ENCODE measurements at places on chromosomes 1 and 21. TPM values are rescaled to one million over a fixed set of nuclear protein-coding genes. Genes with fewer than 3 reads are reported as not detected.

- no peak for DNase-seq
Observed at GRCh38 chr1:58765006-58765405, 18.8 kb downstream of the JUN start.

- no peak for DNase-seq
Observed at GRCh38 chr1:59394706-59395425, 98.0 kb downstream of the FGGY start.

- DNase-seq: peak; percentile 49
Observed at GRCh38 chr1:32724678-32725614, 22.4 kb upstream of the SYNC start.

DNA sequence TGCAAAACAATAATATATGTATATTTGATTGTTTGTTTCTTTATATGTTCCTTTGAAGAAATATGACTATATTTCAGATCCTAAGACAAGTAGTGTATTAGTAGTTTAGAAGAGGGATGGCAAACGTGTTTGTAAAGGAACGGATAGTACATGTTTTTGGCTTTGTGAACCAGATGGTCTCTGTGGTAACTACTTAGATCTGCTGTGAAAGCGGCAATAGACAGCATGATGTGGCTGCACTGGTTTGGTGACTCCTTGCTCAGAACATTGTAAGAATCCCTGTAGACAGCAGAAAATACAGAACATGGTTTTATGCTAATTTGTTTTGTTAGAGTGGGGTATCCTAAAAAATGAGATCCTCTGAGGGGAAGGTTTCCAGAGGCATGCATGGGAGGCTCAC is 3.1 kb downstream of the ACADM start:
- DNase-seq: no peak

DNA sequence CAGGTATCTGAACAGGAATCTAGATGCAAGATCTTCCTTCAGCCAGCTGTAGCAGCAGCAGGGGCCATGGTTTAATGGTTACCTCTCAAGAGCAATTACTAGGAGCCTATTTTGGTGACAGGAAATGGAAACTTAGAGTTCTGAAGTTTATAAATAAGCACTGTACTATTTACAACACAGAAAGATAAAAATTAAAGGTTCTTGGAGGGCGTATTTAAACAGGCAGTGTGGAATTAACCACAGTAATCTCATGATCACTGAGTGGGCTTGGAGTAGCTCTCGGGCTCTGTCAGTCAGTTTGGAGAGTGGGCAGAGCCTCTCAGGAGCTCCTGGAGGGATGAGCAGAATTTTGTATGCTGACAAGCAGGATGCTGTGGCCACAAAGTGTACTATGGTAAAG is 10.2 kb upstream of the FCRL5 start:
- no peak for DNase-seq

GRCh38 chr1:39458991-39459390 is 32.4 kb upstream of the BMP8A start:
- no peak for DNase-seq

- peak; percentile 9 for DNase-seq
Observed at GRCh38 chr1:183281039-183281438, 95.0 kb downstream of the LAMC2 start.

- no peak for DNase-seq
Observed at GRCh38 chr1:221012120-221012519, 132.9 kb downstream of the HLX start.

DNA sequence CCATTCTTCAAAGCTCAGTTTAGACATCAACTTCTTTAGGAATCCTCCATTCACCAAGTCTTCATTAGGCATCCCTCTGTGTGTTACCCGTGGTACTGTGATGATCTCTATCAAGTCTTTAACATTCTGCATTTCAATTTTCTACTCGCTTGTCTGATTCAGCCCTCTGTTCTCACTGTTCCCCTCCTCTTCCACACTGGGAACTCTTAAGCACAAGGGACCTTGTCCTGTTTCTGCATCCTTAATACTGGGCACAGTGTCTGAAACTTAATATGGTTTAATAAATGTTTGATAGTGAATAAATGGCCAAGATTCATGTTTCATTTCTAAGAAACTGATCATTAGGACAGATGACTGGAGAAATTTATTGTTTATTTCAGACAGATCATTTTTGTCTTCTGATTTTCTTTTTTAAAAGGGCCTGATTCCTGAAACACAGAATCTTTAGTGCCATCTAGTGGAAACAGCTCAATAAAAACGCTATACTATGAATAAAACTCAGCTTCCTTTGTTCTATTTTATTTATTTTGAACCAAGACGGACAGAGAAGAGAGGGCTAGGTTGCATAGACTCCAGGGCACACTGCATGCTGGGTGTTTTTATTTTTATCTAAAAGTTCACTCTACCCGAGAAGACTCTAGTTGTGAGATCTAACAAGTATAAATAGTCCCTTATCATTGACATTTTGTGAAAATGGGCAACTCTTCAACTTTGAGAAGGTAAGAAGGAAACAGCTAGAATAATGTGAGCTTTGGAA is 7.0 kb upstream of the TRIM45 start:
- DNase-seq: no peak

GRCh38 chr1:190942475-190942874 is 464.8 kb upstream of the BRINP3 start:
- no peak for DNase-seq

GRCh38 chr1:180265201-180265600 is 35.1 kb downstream of the LHX4 start:
- no peak for DNase-seq

- no peak for DNase-seq
Observed at GRCh38 chr1:183896466-183897048, 91.6 kb downstream of the RGL1 start.

DNA sequence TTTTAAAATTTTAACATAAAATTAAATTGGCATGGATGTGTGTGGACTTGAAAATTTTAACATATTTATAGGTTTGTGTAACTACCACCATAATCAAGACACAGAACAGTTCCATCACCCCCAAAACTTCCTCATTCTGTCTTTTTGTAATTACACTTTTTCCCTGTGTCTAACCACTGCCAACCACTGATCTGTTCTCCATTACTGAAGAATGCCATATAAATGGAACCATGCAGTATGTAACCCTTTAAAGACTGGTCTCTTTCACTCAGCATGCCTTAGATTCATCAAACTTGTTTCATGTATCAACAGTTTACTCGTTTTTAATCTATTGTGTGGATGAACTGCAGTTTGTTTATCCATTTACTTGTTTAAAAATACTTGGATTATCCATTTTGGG is 13.0 kb upstream of the AHCYL1 start:
- DNase-seq: no peak

DNA sequence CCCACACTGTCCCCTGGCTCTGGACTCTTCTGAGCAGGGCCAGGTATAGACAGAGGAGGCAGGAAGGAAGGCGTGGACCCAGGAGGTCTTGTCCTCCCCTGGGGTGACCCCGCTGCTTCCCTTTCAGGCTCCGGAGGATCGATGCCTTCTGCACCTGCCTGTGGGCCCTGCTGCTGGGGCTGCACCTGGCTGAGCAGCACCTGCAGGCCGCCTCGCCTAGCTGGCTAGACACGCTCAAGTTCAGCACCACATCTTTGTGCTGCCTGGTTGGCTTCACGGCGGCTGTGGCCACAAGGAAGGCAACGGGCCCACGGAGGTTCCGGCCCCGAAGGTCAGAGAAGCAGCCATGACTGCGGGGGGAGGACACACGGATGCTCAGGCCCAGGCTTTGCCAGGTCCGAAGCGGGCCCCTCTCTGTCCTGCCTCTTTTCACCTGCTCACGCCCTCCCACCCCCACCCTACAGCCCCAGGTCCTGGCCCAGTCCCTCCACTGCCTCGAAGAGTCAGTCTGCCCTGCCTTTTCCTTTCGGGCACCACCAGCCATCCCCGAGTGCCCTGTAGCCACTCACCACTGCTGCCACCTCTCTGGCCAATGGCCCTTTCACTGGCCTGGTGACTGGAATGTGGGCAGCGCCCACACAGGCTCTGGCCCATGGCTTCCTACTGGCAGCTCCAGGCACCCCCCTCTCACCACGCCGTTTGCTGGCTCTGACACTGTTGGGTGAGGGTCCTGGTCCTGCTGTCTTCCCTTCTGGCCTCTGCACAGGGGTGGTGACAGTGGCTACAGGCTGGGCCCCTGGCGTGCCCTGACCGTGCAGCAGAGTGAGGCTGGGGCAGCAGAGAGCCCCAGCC is 13.5 kb downstream of the TMEM201 start:
- DNase-seq: no peak

GRCh38 chr21:44965251-44966022 is 25.6 kb downstream of the SLX9 start:
- DNase-seq: no peak

GRCh38 chr1:40140211-40140973 is 20.8 kb upstream of the RLF start:
- peak; percentile 51 for DNase-seq

- DNase-seq: no peak
Observed at GRCh38 chr21:46542588-46543124, 62.2 kb downstream of the S100B start.

GRCh38 chr1:12380326-12381249 is 150.8 kb downstream of the VPS13D start:
- DNase-seq: no peak

DNA sequence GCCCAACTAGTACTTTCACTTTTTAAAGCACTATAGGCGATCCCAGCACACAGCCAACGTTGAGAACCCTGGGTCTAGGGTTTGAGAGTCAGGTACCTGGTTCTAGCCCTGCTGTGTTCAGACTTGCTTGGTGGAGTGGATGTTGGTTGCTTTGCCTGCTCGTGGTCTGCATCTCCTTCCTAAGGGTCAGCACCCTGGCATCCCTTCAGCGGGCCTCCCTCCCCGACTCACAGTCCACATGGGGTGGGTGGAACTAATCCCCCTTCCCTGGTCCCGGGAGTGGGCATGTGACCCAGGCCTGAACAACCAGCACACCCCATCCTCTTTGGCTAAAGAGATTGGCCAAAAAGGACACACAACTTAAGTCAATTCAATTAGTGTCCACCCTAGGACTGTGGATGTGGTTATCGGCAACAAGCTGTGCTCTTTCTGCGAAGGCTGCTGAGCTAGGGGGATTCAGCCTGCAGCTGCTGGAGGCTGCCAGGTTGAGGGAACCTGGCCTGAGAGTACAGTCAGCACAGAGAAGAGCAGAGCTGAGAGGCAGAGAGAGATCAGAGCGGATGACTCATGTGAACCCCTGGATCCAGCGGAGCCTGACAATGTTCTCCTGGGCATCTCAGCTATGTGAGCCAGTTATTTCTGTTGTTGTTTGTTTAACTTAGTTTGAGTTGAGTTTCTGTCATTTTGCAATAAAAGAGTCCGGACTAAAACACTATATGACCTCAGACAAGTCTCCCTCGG is 138.9 kb downstream of the ACTL8 start:
- DNase-seq: no peak

- no peak for DNase-seq
Observed at GRCh38 chr1:171431994-171432393, 53.3 kb upstream of the PRRC2C start.

RAB42 gene
- 1.1 TPM for total RNA-seq

MUL1 gene
- 24.3 TPM for total RNA-seq

SSBP3 gene
- 16.7 TPM for total RNA-seq

GRIK1 gene
- total RNA-seq: not detected

RPS27 gene
- total RNA-seq: 1,532 TPM

COL11A1 gene
- total RNA-seq: not detected

KPRP gene
- not detected for total RNA-seq

OR2G6 gene
- total RNA-seq: not detected

HES3 gene
- not detected for total RNA-seq

OR2L8 gene
- not detected for total RNA-seq
